ENCODE measurements at places on chromosomes 5 and 9.
A peak's percentile ranks its signal among the peaks of the same experiment; 100 is the strongest.

- DNase-seq: peak; percentile 100
Measured at GRCh38 chr9:35510754-35511428, 21.0 kb downstream of the RUSC2 start.

GRCh38 chr5:89072842-89073672 is 190.1 kb upstream of the MEF2C start:
- no peak for DNase-seq

- DNase-seq: no peak
Measured at GRCh38 chr5:177067503-177067902, 19.2 kb upstream of the FGFR4 start.

GRCh38 chr9:30478684-30479083 is 1905.8 kb upstream of the ACO1 start:
- DNase-seq: no peak

DNA sequence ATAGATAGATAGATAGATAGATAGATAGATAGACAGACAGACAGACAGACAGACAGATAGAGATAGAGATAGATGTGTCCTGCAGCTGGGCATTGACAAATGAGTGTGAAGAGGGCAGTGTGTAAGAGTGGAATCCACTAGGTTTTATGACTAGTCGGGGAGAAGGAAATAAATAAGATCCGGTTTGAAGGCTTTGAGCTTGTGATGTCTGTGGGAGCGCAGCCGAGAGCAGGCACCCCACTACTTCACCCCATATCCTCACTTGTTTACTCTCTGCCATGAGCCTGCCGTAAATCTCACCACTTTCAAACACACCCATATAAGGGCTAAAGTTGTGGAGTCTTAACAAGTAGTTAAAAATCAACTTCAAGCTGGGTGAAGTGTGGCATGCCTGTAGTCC is 1.4 kb upstream of the SUSD1 start:
- DNase-seq: no peak

DNA sequence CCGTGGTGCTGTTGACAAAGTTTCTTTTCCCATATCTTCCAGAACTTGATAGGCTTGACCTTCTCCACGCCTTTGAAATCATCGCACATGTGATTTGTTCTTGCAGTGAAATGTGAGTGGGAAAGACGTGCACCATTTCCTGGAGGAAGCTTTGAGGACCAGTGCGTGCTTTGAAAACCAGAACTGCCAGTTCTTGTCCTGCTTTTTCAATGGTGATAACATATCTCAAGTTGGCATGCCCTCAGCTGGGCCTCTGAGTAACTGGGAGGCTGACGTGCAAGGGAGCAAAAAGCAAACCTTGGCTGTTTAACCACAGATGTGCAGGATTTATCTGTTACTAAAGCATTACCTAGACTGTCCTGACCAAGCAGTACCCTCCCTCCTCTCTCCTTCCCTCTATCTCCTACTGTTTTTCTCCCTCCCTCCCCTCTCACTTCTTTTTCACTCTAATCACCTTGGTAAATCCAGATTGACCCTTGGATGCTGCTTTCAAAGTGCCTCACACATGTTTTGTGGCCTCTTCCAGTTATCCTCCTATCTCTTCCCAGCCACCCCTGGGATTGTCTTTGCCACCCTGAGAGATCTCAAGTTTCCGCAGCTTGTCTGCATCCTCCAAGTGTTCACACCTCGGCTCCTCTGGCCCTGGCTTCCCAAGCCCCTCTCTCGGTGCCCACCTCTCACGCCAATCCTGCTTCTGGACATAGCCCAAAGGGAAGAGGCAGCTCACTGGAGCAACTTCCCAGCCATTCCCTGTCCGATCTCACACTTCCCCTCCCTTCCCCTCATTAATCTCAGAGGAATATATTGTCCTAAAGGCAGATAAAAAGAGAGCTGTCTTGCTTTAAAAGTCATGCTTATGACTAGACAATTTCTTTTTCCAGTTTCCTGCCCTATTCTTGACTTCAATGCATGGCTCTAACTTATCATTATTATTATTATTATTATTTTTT is 198.3 kb downstream of the ERCC6L2 start:
- no peak for DNase-seq

DNA sequence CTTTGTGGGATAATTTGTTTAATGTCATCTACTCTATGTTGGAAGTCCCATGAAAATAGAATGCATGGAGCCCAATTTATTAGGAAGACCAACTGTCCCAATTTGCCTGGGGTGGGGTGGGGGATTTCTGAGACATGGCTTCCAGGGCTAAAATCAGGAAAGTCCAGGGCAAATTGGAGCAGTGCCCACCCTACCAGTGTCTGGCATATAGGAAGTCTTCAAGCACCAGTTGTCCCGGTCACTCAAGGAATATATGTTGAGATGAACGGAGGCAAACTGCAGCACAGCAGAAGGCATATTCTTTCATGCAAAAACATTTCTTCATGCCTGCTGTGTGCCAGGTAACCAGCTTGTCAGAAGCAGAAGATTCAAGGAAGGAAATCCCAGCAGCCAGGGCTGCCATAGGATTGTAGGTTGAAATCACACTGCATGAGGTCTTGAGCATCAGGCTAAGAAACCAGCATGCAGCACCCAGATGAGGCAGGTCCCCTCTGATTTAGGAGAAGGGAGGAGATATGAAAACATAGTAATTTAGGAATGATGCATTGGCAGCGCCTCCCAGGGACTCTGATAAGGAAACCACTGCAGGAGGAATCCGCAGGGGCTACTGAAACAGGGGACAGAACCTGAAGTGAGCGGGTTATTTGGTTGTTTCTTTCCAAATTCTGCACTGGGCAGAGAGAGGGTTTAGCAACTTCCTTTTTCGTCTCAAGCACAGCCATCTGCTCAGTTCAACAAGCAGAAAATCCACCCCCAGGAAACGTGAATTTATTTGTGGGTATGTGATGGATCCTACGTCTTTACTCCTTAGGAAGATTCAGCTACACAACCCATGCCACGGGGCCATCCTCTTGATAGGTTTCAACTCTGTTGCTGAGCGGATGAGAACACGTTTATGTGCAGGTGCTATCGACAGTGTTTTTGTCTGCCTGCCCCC is 112.6 kb upstream of the CPEB4 start:
- no peak for DNase-seq

- no peak for DNase-seq
Measured at GRCh38 chr5:154097031-154097430, 58.3 kb downstream of the MFAP3 start.

- DNase-seq: no peak
Measured at GRCh38 chr5:67195406-67196275, 958 bp downstream of the CD180 start.

All from fibroblast of skin of scalp (primary cell).